ENCODE measurements at places on chromosomes 1 and 21.

GRCh38 chr1:172118618-172119017, 277.3 kb downstream of the DNM3 start:
- DNase-seq, result no peak

- DNase-seq, result no peak
These were observed 39.1 kb downstream of the GPR3 start for GRCh38 chr1:27431601-27431940.

- no peak for DNase-seq
These were observed 11.3 kb upstream of the IL22RA1 start for GRCh38 chr1:24154215-24154614.

GRCh38 chr1:82019508-82019907, 218.8 kb downstream of the ADGRL2 start:
- no peak for DNase-seq

- peak; percentile 92 for DNase-seq
These were observed 9.7 kb downstream of the ARHGEF2 start for GRCh38 chr1:155968670-155969069.

GRCh38 chr1:224744521-224744920, 128.4 kb downstream of the CNIH3 start:
- DNase-seq, result peak; percentile 67

- DNase-seq, result no peak
These were observed 101.1 kb downstream of the ADARB1 start for GRCh38 chr21:45175326-45176095.

DNA sequence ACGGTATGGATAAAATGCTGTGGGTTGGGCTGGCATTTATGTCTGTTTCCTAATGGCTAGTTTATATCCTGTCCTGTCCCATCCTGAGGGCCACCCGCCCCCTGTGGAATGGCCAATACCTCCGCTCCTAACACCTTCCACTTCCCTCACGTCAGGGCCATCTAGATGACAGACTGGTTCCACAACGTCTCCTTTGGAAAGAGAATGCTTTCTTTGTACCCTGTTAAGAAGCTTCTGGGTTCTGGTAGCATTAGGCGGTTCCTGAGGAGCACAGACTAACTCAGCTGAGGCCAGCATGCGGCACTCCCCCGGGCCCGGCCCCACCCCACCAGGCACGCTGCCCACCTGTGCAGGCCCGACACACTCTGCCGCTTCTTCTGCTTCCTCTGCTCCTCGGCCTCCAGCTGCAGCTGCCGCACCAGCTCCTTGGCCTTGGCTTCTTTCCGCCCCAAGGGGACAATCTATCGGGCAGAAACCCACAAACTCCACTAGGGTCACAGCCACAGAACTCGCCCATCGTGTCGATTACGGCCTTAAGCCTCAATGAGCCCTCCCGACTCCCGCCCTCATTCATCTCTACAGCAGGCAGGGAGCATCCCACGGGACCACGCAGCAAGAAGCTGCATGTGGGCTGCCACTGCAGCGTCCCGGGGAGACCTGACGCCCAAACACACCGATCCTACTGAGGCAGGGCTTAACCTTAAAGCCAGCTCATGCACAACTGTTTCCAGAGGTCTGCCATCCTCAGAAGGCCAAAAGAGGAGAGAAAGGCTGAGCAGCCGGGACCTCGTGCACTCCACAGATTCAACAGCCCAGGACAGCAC, 11.3 kb downstream of the SMIM1 start:
- no peak for DNase-seq

GRCh38 chr1:205370780-205371179, 14.1 kb upstream of the KLHDC8A start:
- no peak for DNase-seq

DNA sequence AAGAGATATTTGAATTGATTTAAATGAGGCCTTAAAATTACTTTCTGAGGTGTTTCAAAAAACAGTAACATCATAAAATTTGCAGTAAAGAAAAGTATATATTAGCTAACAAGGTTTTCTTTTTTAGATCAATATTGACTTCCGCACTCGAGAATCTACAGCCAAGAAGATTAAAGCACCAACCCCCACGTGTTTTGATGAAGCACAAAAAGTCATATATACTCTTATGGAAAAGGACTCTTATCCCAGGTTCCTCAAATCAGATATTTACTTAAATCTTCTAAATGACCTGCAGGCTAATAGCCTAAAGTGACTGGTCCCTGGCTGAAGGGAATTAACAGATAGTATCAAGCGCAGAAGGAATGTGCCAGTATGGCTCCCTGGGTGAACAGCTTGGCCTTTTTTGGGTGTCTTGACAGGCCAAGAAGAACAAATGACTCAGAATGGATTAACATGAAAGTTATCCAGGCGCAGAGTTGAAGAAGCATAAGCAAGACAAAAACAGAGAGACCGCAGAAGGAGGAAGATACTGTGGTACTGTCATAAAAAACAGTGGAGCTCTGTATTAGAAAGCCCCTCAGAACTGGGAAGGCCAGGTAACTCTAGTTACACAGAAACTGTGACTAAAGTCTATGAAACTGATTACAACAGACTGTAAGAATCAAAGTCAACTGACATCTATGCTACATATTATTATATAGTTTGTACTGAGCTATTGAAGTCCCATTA, 3.6 kb downstream of the RGS1 start:
- DNase-seq, result no peak

- DNase-seq, result peak; percentile 26
These were observed 46.7 kb downstream of the EPS15 start for GRCh38 chr1:51472359-51472758.

DNA sequence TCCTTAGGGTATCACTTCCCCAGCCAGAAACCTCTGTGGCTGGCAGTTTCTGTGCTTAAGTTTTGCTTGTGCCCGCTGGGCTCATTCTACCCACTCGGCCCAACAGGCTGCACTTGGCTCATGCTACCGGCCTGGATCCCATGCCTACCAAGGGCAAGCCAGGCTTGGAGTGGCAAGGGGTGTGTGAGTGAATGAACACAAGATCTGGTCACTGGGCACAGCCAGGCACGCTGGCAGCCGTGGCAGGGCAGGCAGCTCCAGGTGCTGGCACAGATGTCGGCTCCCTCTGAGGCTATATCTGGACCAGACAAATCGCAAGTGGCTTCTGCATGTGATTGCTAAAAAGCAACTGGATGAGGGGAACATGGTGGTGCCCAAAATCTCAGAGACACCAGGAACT, 740.5 kb upstream of the B3GALT2 start:
- no peak for DNase-seq

DNA sequence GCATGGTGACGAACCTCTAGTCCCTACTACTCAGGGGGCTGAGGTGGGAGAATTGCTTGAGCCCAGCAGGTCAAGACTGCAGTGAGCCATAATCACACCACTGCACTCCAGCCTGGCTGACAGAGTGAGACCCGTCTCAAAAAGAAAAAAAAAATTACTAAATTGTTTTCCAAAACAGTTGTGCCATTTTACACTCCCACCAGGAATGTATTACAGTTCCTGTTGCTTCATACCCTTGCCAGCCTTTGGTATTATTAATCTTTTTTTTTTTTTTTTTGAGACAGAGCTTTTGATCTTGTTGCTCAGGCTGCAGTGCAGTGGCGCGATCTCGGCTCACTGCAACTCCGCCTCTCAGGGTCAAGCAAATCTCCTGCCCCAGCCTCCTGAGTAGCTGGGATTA, 55.9 kb downstream of the RPS6KA1 start:
- DNase-seq, result no peak

- no peak for DNase-seq
These were observed 623 bp downstream of the RPL22 start for GRCh38 chr1:6198646-6199297.

DNA sequence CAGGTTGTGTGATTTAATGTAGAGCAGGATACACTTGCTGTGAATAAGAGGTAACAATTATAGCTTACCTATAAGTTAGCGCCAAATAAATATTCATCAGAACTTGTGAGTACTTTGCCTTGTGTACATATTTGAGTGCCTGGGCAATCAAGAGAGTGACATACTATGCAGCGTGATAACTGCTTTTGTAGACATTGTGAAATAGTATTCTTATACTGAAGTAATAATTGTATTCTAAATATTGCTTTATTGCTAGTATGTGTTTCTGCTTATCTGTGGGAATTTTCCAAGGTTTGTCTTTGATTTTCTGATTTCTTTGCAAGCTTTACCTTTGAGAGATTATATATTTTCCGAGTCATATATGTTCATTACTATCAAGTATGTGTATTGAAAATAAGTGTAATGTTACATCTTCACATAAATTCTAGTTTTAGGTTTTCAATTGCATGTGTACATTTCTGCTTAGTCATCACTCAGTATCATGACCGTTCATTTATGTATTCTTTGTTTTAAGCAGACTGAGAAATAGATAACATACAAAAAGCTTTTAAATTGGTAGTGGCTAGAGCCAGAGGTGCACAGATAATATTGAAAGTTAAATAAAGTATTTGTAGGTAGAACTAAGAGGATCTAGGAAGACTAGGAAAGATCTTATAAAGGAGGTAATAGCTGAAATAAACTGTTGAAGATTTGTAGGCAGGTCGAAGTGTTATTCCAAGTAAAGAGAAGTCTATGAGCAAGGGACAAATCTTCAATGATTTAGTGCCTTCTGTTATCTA, 19.5 kb downstream of the USP25 start:
- no peak for DNase-seq

DNA sequence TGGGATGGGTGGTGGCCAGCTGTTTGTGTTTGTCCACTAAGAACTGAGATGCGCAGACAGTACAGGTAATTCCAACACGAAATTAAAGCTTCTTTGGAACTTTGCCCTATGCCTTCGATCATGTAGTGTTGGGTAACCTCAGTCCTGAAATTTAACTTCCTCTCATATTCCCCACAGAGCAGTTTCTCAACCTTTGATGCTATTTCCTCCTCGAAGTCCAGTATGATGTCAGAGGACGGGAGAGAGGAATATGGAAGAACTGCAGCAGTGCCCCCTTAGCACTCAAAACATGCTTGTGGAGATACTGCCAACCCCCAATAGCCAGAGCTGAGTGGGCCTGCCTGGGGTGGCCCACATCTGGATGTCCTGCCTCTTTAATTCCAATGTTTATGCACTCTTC, 3.6 kb downstream of the LPAR3 start:
- no peak for DNase-seq

DNA sequence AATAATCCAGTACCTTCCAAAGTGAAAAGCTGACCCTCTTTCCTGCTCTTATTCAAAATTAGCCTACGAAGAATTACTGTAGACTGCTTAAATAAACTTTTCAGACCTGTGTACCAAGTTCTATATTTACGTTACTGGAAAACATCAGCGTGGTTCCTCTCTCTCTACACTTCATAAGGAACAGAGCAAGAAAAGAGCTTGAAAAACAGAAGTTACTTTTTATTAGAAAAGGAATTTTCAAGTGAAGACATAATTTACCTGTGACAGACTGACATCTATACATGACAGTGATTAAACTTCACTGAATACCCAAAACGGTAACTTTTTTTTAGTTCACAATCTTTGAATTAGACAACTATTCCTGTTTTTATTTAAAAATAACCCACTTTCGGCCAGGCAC, 2.7 kb downstream of the ENAH start:
- no peak for DNase-seq

- no peak for DNase-seq
These were observed 52.7 kb downstream of the TRIM33 start for GRCh38 chr1:114458237-114458777.

- no peak for DNase-seq
These were observed 258.3 kb upstream of the CAMK1G start for GRCh38 chr1:209324901-209325871.

GRCh38 chr1:210373878-210374599, 45.3 kb downstream of the HHAT start:
- DNase-seq, result no peak

DNA sequence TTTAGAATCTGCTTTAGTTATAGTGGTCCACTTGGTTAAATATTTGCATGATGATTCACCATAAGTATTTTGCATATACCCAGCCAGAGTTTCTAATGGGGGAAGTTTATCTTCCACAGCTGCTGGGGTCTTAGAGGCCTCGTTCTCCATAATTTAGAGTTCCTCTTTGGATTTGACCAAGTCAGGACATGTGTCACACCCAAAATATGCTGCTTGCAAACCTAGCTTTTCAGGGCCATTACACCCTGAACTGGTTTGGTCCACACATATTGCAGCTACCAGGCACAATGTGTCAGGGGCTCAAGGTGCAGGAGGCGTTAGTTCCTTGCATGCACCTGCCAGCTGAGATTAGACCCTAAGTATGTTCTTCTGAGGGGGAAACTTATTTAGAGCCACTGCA, 17.1 kb upstream of the FMO4 start:
- DNase-seq, result no peak

- DNase-seq, result no peak
These were observed 107.1 kb upstream of the PAXBP1 start for GRCh38 chr21:32878661-32879060.

- DNase-seq, result no peak
These were observed 154.4 kb downstream of the PTPRU start for GRCh38 chr1:29390491-29391361.

DNA sequence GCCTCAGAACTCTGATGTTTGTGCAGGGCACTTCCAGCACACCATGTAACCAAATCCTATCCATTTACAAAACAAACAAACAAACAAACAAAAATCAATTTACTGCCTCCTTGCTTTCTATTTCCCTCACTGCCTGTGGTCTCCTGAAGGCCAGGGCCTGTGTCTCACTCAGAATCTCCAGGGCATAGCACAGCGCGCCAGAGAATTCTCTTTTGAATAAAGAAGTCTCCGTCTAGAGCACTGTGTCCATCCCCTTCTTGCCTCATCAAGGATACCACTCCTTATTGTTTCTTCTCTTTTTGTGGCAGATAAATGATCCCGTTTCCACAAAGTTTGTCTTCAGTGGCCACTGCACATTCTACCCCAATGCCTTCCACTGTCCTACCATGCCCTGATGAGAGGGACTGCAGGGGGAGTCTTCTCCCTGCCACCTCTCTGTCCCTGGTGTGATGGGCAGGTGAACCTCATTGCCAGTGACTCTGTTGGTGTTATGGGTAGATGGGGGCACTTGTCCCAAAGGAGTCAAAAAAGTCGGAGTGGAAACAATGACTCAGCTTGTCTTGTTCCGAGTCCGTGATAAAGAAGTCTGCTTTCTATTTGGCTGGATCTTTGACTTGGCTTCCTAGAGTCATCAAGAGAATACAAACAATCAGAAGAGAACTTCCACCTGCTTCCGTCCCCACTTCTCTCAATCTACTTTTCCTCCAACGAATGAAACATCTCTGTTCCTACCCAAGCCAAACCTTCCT, 30.0 kb downstream of the XCL2 start:
- DNase-seq, result no peak

GRCh38 chr1:24936684-24937083, 6.6 kb upstream of the RUNX3 start:
- no peak for DNase-seq

GRCh38 chr1:204151552-204152309, at the start of gene ETNK2:
ETNK2 (minus strand) TSS chr1:204152044; CDS start chr1:204151852, 192 bp downstream.
- DNase-seq, result peak; percentile 86

- DNase-seq, result peak; percentile 89
These were observed 29.7 kb downstream of the PBX1 start for GRCh38 chr1:164588516-164589341.

All from right hindlimb (tissue), 1 donor.